ENCODE measurements at places on chromosomes 4 and X.

GRCh38 chr4:8841678-8842268 lies 29.9 kb downstream of the HMX1 start:
- no peak for DNase-seq

- DNase-seq, result no peak
Observed at GRCh38 chr4:113397114-113397701, 347.8 kb downstream of the ANK2 start.

DNA sequence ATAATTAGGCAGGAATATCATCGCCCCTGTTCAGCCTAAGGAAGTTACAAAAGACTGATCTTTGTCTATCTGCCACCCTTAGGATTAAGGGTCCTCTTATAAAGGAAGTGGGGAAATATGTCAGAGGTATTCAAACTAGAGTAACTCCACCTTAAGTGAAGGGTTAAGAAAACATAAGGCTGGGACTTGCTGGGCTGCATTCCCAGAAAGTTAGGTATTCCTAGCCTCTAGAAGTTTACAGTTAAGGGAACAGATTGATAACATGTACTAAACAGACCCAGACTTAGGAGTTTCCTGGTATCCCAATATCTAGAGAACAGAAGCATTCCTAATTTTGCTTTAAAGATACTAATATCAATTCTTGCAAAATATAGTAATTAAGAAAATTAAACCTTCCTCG lies 6.0 kb downstream of the CXCL2 start:
- no peak for DNase-seq

DNA sequence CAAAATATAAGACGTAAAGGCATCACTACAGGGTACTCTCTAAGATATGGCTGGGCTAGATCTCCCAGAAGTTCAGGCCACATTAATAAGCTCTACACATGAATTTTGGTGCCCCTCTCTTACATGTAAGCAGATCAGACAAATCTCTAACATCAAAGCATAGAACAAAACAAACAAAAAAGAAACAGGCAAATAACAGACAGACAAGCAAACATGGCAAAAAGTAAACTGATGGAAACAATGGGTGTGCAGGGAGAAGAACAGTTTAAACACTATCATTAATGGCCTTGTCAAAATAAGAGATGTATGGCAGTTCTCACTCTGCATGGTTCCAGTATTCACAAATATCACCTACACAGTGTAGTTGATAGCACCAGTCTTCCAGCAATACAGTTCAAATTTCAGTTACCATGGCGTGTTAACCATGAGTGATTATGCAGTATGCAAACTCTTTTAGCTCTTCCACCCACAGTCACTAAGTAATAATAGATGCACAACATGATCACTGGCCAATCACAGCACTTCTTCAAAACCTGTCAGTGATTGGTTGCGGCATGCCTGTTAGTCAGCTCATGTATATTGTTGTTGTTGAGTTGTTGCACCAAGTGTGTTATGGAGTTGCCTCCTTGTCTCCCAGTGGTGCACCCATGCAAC lies 110.7 kb upstream of the TLR3 start:
- DNase-seq, result peak; percentile 3

DNA sequence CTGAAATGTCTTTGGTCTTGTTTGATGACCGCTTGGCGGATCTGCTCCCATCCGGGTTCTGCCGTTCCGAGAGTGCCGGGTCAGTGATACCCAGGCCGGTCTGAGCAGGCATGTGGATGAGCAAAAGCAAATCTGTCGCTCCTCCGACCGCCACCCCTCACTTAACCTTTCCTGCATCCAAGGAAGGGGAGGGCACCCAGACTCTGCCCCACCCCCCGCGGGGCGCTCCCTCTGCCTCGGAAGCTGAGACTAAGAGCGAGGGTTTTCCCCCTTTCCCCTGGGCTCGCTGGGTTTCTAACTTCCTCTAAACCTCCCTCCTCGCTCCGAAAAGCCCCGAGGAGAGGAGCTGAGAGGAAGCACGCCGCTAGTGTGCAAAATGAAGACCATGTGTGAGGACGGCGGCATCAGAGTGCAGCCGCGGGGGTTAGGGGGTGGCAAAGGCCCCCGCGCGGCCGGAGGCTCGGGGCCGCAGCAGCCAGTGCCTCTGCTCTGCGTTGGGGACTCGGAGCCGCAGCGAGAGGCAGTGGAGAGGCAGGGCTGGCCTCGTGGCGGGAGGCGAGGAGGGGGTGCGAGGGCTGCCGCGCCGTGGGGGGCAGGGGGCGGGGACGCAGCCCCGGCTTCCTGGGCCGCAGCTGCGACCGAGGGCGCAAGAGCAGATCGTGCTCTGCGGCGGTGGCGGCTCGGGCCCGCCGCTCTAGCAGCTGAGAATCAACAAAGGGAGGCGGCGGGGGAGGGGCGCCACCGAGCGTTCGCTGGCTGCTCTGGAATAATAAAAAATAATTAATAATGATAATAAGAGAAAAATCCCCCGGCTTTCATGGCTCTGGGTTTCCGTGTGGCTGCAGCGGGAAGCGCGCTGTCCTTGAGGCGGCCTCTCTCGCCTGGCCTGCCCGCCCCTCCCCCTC lies 55.8 kb upstream of the BCOR start:
- peak; percentile 55 for DNase-seq

DNA sequence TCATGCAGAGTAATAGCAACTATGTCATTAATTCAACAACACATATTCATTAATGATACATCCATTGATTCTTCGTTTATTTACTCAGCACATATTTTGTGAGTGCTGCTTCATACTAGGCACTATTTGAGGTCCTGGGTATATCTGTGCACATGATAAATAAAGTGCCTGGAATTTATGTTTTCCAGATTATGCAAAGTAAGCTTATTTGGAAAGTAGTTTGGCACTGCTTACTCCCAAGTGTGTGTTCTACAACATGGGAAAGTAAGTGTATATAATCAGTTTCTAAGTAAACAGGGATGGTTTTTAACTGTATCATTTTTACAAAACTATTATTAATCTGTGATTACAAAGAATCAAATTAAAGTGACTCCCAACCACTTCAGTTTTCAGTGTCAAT lies 16.8 kb upstream of the EPGN start:
- DNase-seq, result no peak

DNA sequence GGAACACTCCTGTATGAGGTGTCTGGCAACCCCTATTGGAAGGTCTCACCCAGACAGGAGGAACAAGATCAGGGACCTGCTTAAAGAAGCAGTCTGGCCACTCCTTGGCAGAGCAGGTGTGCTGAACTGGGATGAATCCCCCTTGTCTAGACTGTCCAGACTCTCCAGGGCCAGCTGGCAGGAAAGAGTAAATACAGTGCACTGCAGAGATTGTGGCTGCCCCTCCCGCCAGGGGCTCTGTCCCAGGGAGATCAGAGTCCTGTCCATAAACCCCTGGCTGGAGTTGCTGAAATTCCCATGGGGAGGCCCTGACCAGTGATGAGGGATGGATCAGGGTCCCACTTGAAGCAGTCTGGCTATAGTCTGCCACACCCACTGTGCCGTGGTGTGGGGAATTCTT lies 17.7 kb downstream of the STPG2 start:
- no peak for DNase-seq

- DNase-seq, result peak; percentile 70
Observed at GRCh38 chr4:87220094-87220822, at the start of gene KLHL8. KLHL8 (minus strand) TSS chr4:87220618; CDS start chr4:87195539, 25,079 bp downstream.

GRCh38 chrX:134935276-134935675 lies 55.5 kb upstream of the SMIM10 start:
- no peak for DNase-seq

GRCh38 chrX:148457279-148457678 lies 43.1 kb upstream of the AFF2 start:
- no peak for DNase-seq

GRCh38 chr4:34182306-34182705 lies 2062.0 kb downstream of the ARAP2 start:
- no peak for DNase-seq

DNA sequence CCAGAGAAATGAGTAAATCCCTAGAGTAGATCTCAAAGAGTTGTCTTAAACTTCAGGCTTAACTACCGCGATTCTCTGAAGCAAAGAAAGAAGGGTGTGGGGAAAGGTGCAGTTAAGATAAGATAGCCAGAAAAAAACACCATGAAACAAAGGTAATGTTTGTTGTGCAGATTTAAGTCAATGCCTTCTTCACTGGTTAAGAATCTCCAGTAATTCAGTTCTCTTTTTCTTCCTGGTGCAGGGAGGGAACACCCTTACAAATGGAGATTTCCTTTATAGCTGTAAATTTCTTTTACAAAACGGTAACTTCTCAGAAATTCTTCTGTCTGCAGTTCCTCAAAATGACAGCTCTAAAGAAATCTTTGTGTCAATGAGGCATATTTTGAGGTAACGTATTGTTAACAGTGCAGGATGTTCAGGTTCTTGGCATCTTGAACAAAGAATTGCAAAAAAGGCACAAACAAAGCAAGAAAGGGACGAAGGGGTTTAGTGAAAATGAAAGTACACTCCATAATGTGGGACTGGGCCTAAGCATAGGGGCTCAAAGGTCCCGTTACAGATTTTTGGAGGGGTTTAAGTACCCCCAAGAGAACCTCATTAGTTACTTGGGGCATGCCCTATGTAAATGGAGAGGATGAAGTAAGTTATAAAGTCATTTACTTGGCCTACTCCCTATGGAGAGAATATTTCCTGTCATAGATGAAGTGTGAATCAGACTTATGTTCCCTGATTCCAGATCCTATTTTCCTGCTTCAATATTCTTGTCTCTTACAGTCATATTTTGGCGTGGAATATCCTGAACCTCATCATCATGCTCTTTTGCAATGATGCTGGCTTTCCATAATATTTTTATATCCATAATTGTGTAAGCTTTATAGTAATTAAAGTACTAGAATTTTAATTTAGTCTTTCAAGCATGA lies 492.0 kb downstream of the PCDH11X start:
- no peak for DNase-seq

GRCh38 chr4:87360338-87360935 lies 30.6 kb downstream of the HSD17B11 start:
- no peak for DNase-seq

GRCh38 chr4:136967069-136967468 lies 565.2 kb downstream of the PCDH18 start:
- DNase-seq, result no peak

GRCh38 chr4:26228883-26229282 lies 91.9 kb upstream of the RBPJ start:
- DNase-seq, result no peak

- DNase-seq, result no peak
Observed at GRCh38 chr4:140157341-140157740, 3.4 kb upstream of the MAML3 start.
